ENCODE measurements at places on chromosomes 6 and 20. TPM values are rescaled to one million over a fixed set of nuclear protein-coding genes. Genes with fewer than 3 reads are reported as not detected.

Gene NKAIN4
- not detected for total RNA-seq

Gene NRN1
- total RNA-seq, result 0.44 TPM

Gene CLVS2
- total RNA-seq, result 38.9 TPM

Gene FRK
- total RNA-seq, result 1.4 TPM

Gene TMEM14B
- 165 TPM for total RNA-seq

Gene NHLRC1
- total RNA-seq, result 0.29 TPM

Gene CRISP3
- not detected for total RNA-seq

Gene F13A1
- 1.1 TPM for total RNA-seq

Gene ADGRF1
- not detected for total RNA-seq

- H3K36me3 ChIP-seq, result peaks cover 25% of the 10 kb centered on the region
- peak overlapping the region; percentile 41 for H3K4me3 ChIP-seq
- peaks cover 15% of the 10 kb centered on the region for H3K4me1 ChIP-seq
- DNase-seq, result no peak
- no peaks in the 10 kb centered on the region for H3K27me3 ChIP-seq
- no peak overlapping the region for H3K27ac ChIP-seq
These were observed 49.1 kb downstream of the GCLC start for GRCh38 chr6:53495506-53496499.

DNA sequence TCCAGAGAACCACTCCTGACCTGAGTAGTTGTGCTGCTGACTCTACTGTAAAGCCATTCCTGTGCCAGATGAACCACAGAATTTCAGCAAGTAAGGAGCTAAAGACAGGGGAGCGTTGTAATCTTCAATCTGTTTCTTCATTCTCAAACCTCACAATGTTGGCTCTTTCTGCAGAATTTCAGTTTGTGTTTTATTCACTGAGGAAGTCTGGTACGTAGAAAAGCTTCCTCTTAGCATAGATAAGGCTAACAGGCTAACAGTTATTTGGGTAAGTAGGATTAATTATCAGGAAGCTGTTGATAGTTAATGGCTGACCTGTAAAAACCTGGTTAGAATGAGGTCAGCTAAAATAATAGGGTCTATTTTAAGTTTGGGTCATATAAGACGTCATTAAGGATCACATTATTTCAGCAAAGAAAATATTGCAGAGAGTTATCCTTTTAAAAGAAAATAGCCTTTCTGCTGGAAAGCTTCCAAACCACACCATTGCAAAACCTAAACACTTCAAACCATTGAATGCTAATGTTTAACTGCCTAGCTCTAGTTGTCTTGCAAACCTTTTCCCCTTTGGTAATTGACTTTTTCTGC lies 14.1 kb upstream of the TENT5A start:
- H3K4me1 ChIP-seq, result peaks cover 11% of the 10 kb centered on the region
- H3K4me3 ChIP-seq, result peak overlapping the region; percentile 4
- no peak overlapping the region for H3K27ac ChIP-seq
- DNase-seq, result no peak
- no peaks in the 10 kb centered on the region for H3K27me3 ChIP-seq

DNA sequence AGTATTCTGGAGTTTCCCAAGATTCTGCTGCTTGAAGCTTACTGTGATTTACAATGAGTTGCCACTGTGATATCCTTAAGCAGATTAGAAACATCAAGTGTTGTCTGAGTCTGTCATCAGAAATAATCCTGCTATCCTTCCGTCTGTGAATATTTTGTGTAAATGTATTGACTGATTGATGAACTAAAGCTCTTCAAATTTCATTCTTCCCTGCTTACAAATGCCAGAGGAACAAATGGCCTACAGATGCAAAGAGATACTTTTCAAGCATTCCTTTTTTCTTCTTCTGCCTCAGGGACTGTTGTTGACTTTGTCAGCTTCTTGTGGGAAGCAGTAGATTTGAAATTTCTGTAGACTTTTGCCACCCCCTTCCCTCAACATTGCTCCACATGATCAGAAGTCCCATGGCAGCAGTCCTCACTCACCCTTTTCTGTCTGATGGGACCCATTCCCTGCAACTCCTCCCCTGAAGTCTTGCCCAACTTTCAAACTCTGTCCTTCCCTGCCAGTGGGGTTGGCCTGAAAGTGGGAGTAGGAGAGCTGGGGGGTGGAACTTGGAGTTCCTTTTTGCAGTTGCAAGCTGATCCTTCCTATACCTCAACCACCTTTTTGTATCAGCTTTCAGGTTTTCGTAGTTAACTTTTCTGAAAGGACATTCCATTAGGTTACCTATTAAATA lies 38.5 kb upstream of the MLIP start:
- peak; percentile 54 for DNase-seq
- no peaks in the 10 kb centered on the region for H3K4me1 ChIP-seq
- H3K27ac ChIP-seq, result no peak overlapping the region
- no peak overlapping the region for H3K4me3 ChIP-seq
- H3K36me3 ChIP-seq, result no peaks in the 10 kb centered on the region
- H3K27me3 ChIP-seq, result peaks cover 2% of the 10 kb centered on the region

- peak; percentile 13 for DNase-seq
- peaks cover 5% of the 10 kb centered on the region for H3K27me3 ChIP-seq
- no peaks in the 10 kb centered on the region for H3K4me1 ChIP-seq
- no peak overlapping the region for H3K4me3 ChIP-seq
These were observed 40.4 kb upstream of the BPIFA2 start for GRCh38 chr20:33127422-33128097.

DNA sequence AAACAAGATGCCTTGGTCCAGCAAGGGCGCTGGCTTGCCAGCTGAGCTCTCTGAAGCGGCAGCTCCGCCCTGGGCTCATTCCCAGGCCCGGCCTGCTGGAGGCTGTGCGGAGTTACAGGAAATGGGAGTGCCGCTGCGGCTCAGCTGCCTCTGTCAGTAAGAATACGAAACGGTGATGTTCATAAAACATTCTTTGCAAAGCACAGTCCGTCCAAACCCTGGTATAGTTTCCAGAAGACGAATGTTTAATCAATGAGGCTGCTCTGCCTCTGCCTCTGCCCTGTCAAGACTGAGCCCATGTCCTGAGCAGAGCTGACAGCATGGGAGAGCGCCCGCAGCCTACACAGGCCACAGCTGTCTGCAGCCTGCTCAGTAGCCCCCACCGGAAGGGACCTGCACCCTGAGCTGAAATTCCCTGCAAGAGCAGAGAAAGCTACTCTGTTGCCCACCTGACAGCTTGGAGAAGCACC lies 153.3 kb upstream of the SNX9 start:
- no peaks in the 10 kb centered on the region for H3K36me3 ChIP-seq
- peaks cover 7% of the 10 kb centered on the region for H3K4me1 ChIP-seq
- peak; percentile 89 for DNase-seq
- no peaks in the 10 kb centered on the region for H3K27me3 ChIP-seq
- peak overlapping the region; percentile 9 for H3K27ac ChIP-seq

- peaks cover 5% of the 10 kb centered on the region for H3K4me1 ChIP-seq
- DNase-seq, result peak; percentile 29
- H3K4me3 ChIP-seq, result no peak overlapping the region
- no peak overlapping the region for H3K27ac ChIP-seq
These were observed 482.8 kb upstream of the SULF2 start for GRCh38 chr20:48267860-48268633.

DNA sequence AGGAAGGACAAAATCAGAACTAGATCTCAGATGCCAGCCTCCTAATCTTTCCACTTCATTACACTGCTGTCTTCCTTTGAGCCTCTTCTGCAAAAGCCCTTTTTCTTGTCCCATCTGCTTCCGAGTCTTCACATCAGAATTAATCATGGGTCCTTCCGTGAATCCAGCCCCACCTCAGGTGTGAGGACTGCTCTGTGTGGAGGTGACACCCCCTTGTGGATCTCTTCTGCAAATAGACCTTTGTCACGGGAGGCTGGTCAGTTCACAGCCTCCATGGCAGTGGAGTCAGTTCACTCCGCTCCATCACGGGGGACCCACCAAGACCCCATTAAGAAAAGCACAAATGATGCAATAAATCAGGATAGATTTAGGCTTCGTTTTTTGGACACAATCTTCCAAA lies 171.1 kb downstream of the ADAT2 start:
- no peak overlapping the region for H3K4me3 ChIP-seq
- H3K4me1 ChIP-seq, result no peaks in the 10 kb centered on the region
- H3K36me3 ChIP-seq, result no peaks in the 10 kb centered on the region
- H3K27me3 ChIP-seq, result no peaks in the 10 kb centered on the region

DNA sequence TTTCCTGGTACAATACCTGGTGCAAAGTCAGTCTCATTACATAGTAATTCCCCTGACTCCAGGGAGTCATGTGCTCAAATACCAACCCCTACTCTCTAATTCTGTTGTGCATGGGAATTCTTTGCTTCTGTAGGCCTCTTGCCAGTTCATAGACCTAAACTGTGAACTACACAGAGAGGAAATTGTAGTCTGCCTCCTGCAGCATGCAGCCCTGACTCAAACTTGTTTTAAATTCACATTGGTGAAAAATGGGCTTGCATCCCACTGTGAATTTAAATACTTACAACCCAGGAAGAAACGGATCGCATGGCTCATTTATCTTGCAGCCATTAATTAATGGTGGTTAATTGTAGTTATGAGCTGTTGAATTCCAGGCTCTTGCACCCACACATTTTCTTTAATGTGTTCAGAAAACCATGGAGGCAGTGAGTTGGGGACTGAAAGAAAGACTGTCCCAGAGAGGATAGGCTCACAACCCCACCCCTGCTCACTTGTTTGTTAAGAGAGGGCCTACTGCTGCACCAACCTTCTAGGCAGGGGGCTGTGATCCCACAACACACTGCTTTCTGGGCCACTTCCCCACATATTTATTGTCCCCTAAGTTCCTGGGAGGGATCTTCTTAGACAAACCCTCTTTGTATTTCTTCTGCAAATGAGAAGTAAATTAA lies 579.1 kb downstream of the DHX35 start:
- H3K27me3 ChIP-seq, result no peaks in the 10 kb centered on the region
- H3K27ac ChIP-seq, result no peak overlapping the region
- no peak for DNase-seq
- H3K4me3 ChIP-seq, result no peak overlapping the region

GRCh38 chr6:135209803-135210202 lies 28.7 kb downstream of the MYB start:
- DNase-seq, result no peak
- H3K27me3 ChIP-seq, result no peaks in the 10 kb centered on the region
- H3K36me3 ChIP-seq, result no peaks in the 10 kb centered on the region
- no peak overlapping the region for H3K27ac ChIP-seq

DNA sequence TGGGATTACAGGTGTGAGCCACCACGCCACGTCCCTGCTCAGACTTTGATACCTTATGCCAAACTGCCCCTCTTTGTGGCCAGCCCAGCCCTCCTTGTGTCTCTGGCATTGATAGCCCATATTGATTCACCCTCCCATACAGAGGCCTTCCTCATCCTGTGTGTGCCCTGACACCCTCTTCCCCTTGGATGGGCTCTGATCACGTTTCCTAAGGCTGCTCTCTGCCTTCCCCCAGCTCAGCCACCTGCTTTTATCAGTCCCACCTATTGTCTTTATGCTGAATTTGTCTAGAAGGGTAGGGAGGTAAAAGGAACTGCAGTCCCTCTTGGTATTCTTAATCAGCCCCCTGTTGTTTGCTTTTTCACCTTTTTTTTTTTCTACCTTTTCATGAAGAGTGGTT lies 95.9 kb downstream of the CDKAL1 start:
- H3K36me3 ChIP-seq, result no peaks in the 10 kb centered on the region
- H3K27me3 ChIP-seq, result no peaks in the 10 kb centered on the region
- peak; percentile 77 for DNase-seq
- no peak overlapping the region for H3K27ac ChIP-seq
- no peak overlapping the region for H3K4me3 ChIP-seq

- H3K27ac ChIP-seq, result no peak overlapping the region
- H3K4me1 ChIP-seq, result no peaks in the 10 kb centered on the region
- H3K4me3 ChIP-seq, result no peak overlapping the region
- DNase-seq, result no peak
These were observed 15.9 kb upstream of the ADGB start for GRCh38 chr6:146582857-146583256.

- H3K27ac ChIP-seq, result no peak overlapping the region
- no peaks in the 10 kb centered on the region for H3K27me3 ChIP-seq
- DNase-seq, result no peak
- H3K4me1 ChIP-seq, result no peaks in the 10 kb centered on the region
- H3K36me3 ChIP-seq, result no peaks in the 10 kb centered on the region
These were observed 841.8 kb downstream of the PHF3 start for GRCh38 chr6:64477391-64477790.

DNA sequence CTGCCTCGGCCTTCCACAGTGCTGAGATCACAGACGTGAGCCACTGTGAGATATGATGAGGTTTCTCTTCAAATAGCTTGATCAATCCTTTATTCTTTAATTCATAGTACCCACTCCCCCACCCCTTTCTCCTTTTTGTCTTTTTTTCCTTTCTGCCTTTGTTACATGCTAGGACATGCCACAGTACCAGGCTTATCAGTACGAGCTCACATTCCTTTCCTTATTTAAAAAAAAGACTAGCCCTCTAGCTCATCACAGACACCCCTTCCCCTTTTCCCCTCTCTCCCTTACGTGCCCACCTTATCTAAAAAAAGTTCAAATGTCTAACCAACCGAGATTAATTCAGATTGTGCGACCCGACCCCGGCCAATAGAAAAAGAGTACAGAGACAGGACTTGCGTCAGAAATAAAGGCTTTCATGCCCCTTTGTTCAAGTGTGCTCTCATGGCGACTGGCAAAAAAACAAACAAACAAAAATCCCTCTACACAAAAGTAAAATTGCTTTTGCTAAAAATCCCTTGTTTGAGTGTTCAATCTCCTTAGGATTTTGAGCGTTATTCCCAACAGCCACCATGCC lies 49.2 kb downstream of the MRAP2 start:
- no peak for DNase-seq
- no peaks in the 10 kb centered on the region for H3K27me3 ChIP-seq
- peaks cover 27% of the 10 kb centered on the region for H3K36me3 ChIP-seq
- peak overlapping the region; percentile 72 for H3K4me3 ChIP-seq
- peaks cover 31% of the 10 kb centered on the region for H3K4me1 ChIP-seq
- H3K27ac ChIP-seq, result peak overlapping the region; percentile 73

- H3K27me3 ChIP-seq, result no peaks in the 10 kb centered on the region
- H3K4me1 ChIP-seq, result peaks cover 9% of the 10 kb centered on the region
- no peak overlapping the region for H3K27ac ChIP-seq
- no peak for DNase-seq
- no peak overlapping the region for H3K4me3 ChIP-seq
These were observed 102.3 kb downstream of the RPP40 start for GRCh38 chr6:4901386-4902061.

DNA sequence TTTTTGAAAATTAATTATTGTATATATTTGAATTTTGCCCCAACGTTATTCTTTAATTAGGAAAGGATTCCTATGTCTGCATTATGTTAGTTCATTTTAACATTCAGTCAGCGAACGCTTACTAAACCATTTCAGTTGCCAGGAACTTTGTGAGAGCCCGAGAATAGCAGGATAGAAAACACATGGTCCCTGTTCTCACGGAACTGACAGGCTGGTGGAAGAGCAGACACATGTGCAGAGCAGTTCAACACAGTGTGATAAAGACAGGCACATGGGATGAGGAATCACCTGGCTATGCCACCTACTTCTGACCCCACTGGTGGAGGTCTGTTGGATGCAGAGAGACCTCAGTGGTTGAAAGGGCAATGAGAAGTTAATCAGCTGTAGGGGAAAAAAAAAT lies 367.2 kb downstream of the EPM2A start:
- no peaks in the 10 kb centered on the region for H3K27me3 ChIP-seq
- no peaks in the 10 kb centered on the region for H3K36me3 ChIP-seq
- no peak overlapping the region for H3K27ac ChIP-seq
- no peak overlapping the region for H3K4me3 ChIP-seq

GRCh38 chr20:43926287-43927050 lies 11.8 kb downstream of the TOX2 start:
- H3K36me3 ChIP-seq, result no peaks in the 10 kb centered on the region
- no peak overlapping the region for H3K4me3 ChIP-seq
- H3K27me3 ChIP-seq, result no peaks in the 10 kb centered on the region
- H3K27ac ChIP-seq, result no peak overlapping the region
- H3K4me1 ChIP-seq, result no peaks in the 10 kb centered on the region

- H3K27me3 ChIP-seq, result no peaks in the 10 kb centered on the region
- no peak overlapping the region for H3K27ac ChIP-seq
- H3K36me3 ChIP-seq, result no peaks in the 10 kb centered on the region
- no peak overlapping the region for H3K4me3 ChIP-seq
- DNase-seq, result no peak
- H3K4me1 ChIP-seq, result no peaks in the 10 kb centered on the region
These were observed 861.3 kb downstream of the QKI start for GRCh38 chr6:164275773-164276172.
